ENCODE measurements at places on chromosomes 7 and 10. TPM values are rescaled to one million over a fixed set of nuclear protein-coding genes. Genes with fewer than 3 reads are reported as not detected.

HOXA4 gene
- total RNA-seq, result 3.1 TPM

FAM241B gene
- 0.45 TPM for total RNA-seq

GPR26 gene
- not detected for total RNA-seq

AP5Z1 gene
- total RNA-seq, result 19.9 TPM

PLAC9 gene
- total RNA-seq, result 23.6 TPM

INHBA gene
- total RNA-seq, result 4.9 TPM

ALOX5 gene
- not detected for total RNA-seq

TMEM130 gene
- 0.15 TPM for total RNA-seq

ABCB1 gene
- not detected for total RNA-seq

BMPER gene
- 0.74 TPM for total RNA-seq

IFIT1 gene
- total RNA-seq, result 12.3 TPM

BTBD16 gene
- total RNA-seq, result not detected

PRPS1L1 gene
- total RNA-seq, result not detected

AOAH gene
- not detected for total RNA-seq

CALML3 gene
- not detected for total RNA-seq

TIMM23 gene
- total RNA-seq, result 125 TPM

PRSS37 gene
- not detected for total RNA-seq

TFEC gene
- not detected for total RNA-seq
